Neuronal stem cell (in vitro differentiated cells): ENCODE measurements at places on chromosomes 3 and 15.

GRCh38 chr3:57805266-57805665 lies 49.2 kb downstream of the SLMAP start:
- H3K4me3 ChIP-seq: no peak overlapping the region
- H3K4me1 ChIP-seq: no peaks in the 10 kb centered on the region
- H3K27me3 ChIP-seq: no peaks in the 10 kb centered on the region
- H3K36me3 ChIP-seq: no peaks in the 10 kb centered on the region
- no peak for DNase-seq
- H3K27ac ChIP-seq: no peak overlapping the region

DNA sequence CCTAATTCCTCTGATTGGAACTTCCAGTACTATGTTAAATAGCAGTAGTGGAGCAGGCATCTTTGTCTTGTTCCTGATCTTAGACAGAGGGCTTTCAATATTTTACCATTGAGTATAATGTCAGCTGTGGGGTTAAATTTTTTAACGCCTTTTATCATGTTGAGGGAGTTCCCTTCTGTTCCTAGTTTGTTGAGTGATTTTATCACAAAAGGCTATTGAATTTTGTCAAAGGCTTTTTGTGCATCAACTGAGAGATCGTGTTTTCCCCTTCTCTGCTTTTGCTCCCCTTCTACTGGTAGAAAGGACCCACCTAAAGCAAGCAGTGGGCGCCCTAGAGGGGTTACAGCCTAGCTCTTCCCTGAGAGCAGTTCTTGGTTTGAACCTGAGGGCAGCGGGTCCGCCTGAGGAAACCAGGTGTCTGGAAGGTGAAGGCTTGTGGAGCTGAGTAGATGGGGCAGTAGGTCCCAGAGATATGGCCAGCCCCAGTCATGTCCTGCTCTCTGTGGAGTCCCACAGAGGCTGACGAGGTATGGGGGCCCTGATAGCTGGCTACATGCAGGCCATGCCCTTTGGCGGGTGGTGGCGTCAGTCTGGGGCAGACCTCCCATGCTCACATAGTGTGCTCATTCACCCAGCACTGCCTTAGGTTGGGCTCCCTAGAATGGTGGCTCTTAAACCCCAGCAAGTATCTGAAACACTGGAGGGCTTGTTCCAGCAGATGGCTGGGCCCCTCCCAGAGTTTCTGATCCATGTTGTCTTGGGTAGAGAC lies 11.3 kb downstream of the HDAC11 start:
- no peak for DNase-seq
- H3K4me1 ChIP-seq: peaks cover 1% of the 10 kb centered on the region
- no peaks in the 10 kb centered on the region for H3K36me3 ChIP-seq
- no peaks in the 10 kb centered on the region for H3K27me3 ChIP-seq
- no peak overlapping the region for H3K27ac ChIP-seq
- no peak overlapping the region for H3K4me3 ChIP-seq

- H3K27me3 ChIP-seq: no peaks in the 10 kb centered on the region
- H3K4me1 ChIP-seq: no peaks in the 10 kb centered on the region
- no peak for DNase-seq
- peak overlapping the region; percentile 94 for H3K4me3 ChIP-seq
- no peaks in the 10 kb centered on the region for H3K36me3 ChIP-seq
- H3K27ac ChIP-seq: peak overlapping the region; percentile 91
Observed at GRCh38 chr15:72685301-72685924, 569 bp downstream of the HIGD2B start.

- H3K27me3 ChIP-seq: no peaks in the 10 kb centered on the region
- DNase-seq: no peak
- H3K4me1 ChIP-seq: no peaks in the 10 kb centered on the region
- no peak overlapping the region for H3K4me3 ChIP-seq
- no peak overlapping the region for H3K27ac ChIP-seq
Observed at GRCh38 chr3:126004692-126005091, 35.7 kb downstream of the ROPN1B start.
